Iris pigment epithelial cell (primary cell): ENCODE measurements at places on chromosomes 3 and 15.

DNA sequence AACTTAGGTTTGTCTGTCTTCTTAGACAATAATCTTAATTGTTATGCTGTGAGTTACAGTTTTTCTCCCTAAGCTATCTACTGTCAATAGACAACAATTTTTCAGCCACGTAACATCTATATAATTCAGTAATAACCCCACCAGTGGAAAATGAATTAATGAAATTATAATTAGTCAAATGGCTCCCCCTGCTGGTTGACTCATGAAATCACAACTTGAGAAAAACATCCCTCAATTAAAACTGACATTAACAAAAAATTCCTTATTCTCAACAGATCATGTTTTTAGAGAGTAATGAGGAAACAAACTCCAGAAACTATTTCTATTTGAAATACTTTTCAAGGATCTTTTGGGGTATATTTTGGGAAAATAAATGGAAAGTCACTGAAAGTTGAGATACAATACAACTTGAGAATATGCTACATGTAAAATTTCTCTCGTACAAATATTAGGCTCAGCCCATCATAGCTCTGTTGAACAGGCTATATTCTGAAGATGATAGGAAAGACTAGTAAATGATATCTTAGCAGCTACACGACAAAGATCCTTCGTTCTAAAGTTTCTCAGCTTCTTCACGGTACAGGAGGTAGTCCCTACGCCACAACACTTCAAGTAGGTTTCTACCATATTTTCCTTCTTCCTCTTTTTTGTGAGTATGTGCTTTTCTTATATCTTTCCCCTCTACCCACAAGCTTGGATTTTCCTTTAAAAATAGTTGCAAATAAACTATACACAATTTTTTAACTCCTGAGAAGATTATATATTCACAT is 20.7 kb downstream of the PPP1R2 start:
- DNase-seq: peak; percentile 28

DNA sequence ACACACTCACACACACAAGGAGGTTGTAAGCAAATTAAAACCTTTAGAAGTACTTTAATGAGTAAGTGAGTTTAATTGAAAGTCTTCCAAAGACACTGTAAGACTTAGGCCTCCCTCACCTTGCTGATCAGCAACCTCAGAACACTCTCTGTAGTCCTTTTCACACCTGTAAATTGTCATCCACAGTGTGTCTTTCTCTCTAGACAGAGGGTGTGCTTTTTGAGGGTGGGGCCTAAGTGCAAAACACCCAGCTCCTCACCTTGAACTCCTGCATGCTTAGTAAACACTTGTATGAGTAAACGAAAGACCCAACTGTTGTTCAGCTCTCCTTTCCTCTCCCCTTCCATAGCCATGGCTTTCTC is 183.2 kb upstream of the IL12A start:
- no peak for DNase-seq

- DNase-seq: peak; percentile 37
These were observed 238.5 kb upstream of the LRRN1 start for GRCh38 chr3:3560591-3561311.

- DNase-seq: no peak
These were observed 7.3 kb upstream of the MAPK6 start for GRCh38 chr15:52011711-52012144.

- no peak for DNase-seq
These were observed 17.3 kb downstream of the FAM174B start for GRCh38 chr15:92638291-92638708.

GRCh38 chr3:31412832-31413231 is 119.9 kb upstream of the STT3B start:
- DNase-seq: peak; percentile 58

DNA sequence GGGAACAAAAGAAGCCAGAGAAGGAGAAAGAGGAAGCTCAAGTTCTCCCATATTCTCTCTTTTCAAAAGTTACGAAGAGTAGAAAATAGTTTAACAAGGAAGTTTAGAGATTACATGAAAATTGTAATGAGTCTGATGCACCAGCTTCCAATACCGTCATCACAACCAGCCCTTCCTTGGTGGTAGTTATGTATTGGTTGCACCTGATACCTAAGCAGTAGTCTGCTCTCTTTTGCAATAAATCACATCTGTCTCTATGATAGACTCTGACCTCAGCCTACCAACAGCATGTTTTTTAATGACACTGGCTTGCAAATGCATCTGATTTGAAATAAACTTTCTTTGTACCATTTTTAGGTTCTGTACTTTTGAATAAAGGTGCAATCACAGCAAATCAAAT is 575.8 kb downstream of the FHIT start:
- no peak for DNase-seq

DNA sequence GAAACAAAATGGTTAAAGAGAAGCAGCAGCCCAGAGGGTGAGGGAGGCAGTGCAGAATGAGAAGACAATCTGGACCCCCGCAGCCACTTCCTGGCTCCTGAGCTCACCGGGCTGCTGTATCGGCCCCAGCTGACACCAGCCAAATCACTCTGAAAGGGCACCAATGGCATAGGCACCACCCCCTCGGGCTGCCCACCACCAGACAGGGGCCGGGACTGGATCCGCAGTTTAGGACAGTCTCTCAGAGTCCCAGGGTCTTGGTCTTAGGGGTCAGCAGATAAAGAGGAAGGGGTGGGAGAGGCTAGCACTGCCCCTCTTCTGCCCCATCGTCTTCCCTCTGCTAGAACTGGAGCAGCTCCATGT is 17.9 kb upstream of the EHD4 start:
- DNase-seq: no peak

DNA sequence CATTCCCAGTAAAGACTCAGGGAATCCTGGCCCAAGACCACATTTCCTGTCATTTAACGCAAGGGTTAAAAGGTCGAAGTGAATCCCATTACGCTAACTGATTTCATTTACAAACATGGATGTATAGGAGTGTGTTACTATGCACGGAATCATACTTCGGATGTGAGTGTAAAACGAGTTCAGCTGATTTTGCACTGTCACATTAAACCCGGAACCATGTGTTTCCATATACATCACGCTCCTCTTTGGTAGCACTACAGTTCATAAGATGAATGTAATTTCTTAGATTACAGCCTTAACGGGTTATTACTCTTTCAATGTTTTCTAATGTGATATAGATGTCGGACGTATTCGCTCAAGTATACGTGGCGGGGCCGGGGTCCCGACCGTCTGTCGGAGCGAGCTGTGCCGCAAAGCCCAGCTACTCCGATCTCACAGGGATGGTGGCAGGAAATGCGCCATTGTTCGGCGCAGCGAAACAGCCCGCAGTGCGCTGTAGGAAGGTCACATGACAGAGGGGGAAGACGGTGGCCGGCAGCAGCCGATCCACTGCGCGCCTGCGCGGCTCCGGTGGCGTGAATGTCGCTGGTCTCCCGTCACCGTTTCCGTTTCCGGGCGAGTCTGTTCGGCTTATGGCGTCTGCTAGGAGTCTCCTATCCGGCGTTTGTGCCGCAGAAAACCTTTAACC is 97.3 kb downstream of the NPAP1 start:
- DNase-seq: peak; percentile 87

- no peak for DNase-seq
These were observed 5.3 kb downstream of the PDIA5 start for GRCh38 chr3:123072152-123072551.

- DNase-seq: no peak
These were observed 82.2 kb upstream of the CBLB start for GRCh38 chr3:105950881-105951600.

DNA sequence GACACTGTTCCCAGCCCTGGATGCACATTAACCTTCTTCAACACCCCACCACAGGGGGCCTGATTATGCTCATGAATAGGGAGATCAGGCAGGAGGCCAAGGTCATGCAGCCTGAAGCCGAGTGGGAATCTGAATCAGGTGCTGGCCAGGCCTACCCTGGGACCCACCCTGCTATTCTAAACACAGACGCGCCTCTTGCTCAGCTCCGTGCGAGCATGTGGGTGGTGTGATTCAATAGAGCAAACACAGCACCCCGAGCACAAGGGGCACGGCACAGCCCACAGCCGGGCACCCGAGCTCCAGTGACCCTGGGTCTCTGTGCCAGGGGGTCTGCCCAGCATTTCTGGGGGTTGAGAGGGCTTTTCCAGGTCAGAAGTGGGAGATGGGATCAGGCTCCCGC is 24.6 kb upstream of the GRIP2 start:
- DNase-seq: no peak

DNA sequence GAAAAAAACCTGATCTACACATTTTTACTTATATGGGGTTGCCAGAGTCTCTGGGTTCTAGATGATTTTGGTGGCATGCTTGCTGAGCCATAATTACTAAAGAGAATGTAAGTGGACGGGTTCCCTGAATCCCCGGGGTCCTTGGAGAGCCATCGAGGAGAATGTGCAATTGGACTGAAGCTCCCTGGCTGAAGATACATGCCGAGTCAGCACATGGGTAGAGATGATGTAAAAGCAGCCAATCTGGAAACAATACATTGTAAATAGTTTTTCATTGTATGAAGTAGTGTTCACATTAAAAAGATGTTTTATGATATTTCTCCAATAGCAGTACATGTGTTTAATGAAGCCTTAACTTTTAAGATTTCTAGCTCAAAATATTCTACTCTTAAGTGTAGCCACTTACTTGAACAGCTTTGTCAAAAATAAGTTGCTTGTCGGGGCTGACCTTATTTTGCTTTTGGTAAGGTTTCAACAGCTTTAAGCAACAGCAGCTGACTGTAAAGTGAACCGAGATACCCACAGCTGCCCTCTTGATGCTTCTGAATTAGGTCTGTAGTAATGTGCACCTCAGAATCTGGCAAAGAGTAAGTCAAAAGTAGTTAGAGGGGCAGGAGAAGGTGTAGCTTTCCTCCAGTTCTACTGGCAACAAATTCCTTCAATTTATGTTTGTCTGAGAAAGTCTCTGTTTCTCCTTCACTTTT is 205.7 kb downstream of the PLCL2 start:
- no peak for DNase-seq

- DNase-seq: no peak
These were observed 862.6 kb downstream of the AGBL1 start for GRCh38 chr15:86942285-86942684.

- DNase-seq: no peak
These were observed 960 bp downstream of the THBS1 start for GRCh38 chr15:39581793-39582285.

DNA sequence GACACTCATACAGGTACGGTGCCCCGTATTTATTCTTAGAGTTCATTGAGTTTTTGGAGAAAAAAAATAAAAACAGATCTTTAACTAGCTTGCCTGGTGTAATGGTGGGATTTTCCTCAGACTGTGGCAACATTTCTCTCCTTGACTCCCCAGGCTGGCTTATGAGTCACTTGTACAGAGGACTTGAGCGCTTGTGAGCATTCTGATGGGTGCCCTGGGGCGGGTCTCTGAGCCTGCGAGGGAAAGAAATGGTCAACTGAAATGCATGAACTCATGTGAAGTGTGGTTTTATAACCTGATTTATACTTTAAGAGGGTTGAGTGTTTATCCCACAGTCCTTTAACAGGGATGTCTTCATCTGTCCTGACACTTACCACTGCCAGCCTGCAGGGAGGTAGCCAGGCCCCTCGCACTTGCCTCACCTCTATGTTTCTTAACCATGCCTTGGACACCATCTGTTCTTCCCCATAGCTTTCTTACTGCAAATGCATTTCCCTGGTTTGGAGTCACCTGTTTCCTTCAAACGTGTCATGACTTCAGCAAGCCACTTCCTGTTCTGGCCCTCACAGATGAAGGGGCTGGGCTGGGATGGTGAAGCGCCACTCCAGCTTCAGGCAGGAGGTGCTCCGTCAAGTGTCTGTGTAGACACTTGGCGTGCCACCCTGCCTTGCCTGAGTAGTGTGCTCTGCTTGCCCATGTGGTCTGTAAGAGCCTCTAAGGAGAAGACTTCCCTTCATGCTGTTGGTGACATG is 118.7 kb downstream of the PDE8A start:
- DNase-seq: peak; percentile 57

DNA sequence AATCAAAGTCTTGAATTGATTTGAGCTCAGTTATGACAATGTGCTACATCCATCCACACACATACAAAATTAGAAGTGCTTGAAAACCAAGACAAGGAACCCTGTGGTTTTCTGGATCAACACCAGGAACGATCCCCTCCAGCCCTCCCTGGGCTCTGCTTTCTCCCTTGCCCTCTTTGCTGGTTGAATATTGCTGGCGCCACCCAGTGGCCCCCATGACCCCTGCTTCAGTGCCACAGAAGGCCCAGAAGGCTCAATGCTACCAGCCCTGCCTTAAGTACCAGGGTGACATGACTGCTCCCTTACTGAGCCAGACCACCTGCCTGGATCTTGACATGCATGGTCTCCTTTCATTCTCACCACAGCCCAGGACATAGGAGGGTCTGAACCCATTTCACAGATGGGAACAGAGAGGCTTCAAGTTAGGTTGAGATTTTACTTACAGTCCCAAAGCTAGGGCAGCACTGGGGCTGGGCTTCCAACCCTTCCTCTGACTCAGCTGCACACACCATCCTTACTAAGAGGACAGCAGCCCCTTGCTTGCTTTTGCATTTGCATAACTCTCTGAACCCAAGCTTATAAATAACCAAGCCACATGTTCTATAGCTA is 15.0 kb downstream of the IL12A start:
- DNase-seq: peak; percentile 48

- no peak for DNase-seq
These were observed 51.8 kb downstream of the IQSEC1 start for GRCh38 chr3:13021141-13022114.

DNA sequence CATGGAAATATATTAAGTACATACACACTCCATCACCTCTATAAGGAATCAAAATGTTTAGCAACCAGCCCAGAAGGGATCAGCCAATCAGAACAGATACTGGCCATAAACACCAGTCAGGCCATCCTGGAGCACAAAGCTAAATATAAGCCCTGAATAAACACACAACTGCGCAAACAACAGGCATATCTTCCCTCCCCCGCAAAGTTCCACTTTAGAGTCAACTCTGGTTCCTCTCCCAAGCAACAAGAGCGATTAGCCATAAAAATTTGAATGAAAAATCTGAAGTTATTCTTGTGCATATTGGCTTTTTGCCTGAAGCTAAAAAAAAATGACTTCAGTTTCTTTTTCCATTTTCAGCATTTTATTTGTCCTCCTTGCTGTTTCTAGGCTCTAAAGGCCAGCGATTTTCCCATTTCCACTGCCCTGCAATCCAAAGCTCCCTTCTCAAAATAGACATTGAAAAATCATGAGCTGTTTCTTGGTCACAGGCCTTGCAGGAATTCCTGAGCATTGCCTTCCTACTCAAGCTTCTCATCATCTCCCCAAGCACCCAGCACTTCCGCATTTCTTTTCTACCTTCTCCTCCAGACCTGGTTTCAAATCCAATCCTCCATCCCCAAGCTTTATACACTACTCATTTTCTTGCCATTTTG is 247.9 kb downstream of the ZMAT3 start:
- DNase-seq: peak; percentile 3
